ENCODE measurements at places on chromosomes 2 and 18. TPM values are rescaled to one million over a fixed set of nuclear protein-coding genes. Genes with fewer than 3 reads are reported as not detected.

The SRBD1 gene
- total RNA-seq: 14.4 TPM

GRCh38 chr2:37555457-37555856, 116.0 kb downstream of the CDC42EP3 start:
- H3K4me3 ChIP-seq: no peak overlapping the region
- no peaks in the 10 kb centered on the region for H3K36me3 ChIP-seq
- H3K4me1 ChIP-seq: peaks cover 12% of the 10 kb centered on the region
- H3K27me3 ChIP-seq: no peaks in the 10 kb centered on the region
- DNase-seq: no peak
- H3K27ac ChIP-seq: no peak overlapping the region

The PRSS56 gene
- total RNA-seq: not detected

The GCKR gene
- 26.8 TPM for total RNA-seq

- no peaks in the 10 kb centered on the region for H3K4me1 ChIP-seq
- no peak overlapping the region for H3K27ac ChIP-seq
- H3K27me3 ChIP-seq: no peaks in the 10 kb centered on the region
- no peaks in the 10 kb centered on the region for H3K36me3 ChIP-seq
Observed at GRCh38 chr2:44612276-44612675, 250.5 kb downstream of the CAMKMT start.

The SLC40A1 gene
- total RNA-seq: 49.6 TPM

Measured in Calu3 (cell line).